ENCODE measurements at places on chromosomes 12 and 14.

DNA sequence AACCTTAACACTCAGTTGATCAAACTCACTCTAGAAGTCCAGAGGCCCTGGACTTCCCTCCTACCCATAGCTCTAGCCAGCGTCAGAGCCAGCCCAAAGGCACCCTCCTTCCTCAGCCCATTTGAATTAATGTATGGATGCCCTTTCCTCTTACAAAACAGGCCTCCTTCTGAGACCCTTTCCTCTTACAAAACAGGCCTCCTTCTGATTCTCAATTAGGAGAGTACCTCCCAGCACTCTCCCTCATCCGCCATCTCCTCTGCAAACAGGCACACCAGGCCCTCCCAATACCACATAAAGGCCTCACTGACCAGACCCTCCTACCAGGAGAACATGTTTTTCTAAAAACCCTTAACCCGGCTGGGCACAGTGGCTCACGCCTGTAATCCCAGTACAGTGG lies 65.7 kb downstream of the MOK start:
- DNase-seq = no peak

GRCh38 chr12:65814038-65814437 lies 10.2 kb upstream of the HMGA2 start:
- DNase-seq = no peak

DNA sequence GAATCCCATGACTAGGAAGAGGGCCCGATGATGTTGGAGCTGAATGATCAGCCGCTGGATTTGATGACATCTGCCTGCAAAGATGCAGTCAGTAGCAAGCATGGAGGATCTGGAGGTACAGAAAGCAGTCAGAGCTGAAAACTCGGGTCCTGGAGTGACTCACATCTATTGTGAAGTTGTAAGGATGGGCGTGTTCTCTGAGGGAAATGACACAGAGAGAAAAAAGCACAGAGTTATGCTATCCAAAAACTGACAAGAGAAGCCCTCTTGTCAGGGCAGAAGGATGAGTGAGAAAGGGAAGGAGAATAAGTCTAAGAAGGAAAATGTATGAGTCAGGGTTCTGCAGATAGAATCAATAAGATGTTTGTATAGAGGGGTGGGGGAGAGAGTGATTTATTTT lies 380.4 kb upstream of the CCDC196 start:
- peak; percentile 54 for DNase-seq

- no peak for DNase-seq
Observed at GRCh38 chr14:70982200-70982599, 74.9 kb downstream of the PCNX1 start.

DNA sequence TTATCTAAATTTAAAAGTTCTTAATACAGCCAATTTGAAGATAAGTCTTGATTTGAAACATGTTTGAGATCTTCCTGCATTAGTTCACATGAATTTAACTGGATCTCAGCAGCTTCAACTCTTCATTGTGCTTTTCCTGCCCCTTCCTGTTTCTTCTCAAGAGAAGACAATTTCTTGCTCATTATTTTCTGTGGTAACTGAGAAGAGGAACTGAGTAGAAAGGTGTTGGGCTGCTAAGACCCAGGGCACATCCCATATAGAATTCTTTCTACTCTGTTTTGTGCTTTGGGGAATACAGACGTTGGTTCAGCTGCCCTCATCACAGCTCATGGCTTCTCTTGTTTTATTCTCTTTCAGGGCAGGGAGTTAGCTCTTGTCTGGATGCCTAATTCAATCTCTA lies 110.2 kb downstream of the SNAPC1 start:
- no peak for DNase-seq

GRCh38 chr12:58888131-58888783 lies 32.0 kb downstream of the LRIG3 start:
- no peak for DNase-seq

- no peak for DNase-seq
Observed at GRCh38 chr12:2489275-2489674, 305.5 kb upstream of the FKBP4 start.

All from PC-3 (cell line).